ENCODE measurements at places on chromosomes 11 and 22.

DNA sequence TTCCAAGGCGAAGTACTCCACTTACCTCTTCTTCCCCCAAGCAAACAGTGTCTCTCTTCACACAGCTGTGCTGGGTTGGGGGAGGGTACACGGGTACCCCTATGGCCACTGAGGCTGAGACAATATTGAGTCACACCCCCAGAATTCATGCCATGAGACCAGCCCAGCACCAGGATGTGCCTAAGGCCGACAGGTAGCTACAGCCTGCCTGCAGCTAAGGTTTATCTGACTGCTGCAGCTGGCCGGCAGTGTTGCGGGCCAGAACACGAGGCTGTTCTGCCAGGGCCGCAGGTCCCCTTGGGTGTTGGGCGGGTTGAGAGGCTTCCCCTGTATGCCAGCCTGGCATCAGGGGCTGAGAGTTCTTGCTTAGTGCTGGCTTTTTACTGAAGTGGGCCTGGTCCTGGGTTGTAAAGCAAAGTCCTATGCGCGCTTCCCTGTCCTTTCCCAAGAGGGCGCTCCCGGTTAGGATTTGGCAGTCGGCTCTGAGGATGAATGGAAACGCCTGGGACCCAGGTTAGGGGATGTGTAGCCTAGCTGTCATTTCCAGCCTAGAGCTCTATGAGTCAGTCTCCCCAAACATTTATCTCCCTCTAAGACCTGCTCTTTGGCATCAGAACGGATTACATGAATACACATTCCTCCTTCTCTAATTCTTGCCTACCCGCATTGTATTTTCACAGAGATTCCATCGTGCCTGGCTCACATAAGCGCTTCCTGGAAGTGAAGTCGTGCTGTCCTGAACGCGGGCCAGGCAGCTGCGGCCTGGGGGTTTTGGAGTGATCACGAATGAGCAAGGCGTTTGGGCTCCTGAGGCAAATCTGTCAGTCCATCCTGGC lies 7.1 kb downstream of the USP18 start:
- peak; percentile 56 for DNase-seq

DNA sequence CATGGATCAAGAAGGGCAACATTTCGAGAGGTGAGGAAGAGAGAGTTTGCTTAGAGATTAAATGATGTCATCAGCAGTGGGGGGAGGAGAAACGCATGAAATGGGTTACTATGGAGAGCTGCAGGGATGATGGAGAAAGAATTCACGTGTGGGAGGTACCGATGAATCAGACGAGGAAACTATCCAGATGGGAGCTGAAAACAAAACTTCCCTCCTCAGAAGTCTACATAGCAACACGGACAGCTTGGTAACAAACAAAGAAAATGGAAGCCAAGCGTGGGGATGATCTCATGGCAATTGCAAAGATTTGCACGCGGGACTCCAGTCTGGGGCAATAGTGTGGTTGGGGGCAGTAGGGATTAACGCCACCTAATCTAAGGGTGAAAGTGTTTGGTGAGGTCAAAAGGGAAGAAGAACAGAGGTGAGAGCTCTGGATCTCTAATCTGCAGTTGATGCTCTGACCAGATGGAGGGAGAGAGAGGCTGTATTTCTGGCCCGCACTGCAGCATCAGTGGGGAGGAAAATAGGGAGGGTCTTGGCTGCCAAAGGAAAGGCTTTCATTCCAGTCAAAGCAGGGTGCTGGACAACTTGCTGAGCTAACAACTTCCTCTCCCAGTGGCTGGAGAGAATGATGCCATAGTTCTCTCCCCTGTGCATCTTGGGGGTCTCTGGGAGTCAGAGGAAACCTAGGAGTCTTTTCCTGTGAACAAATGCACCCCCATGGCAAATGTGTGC lies 43.4 kb upstream of the CSNK2A3 start:
- no peak for DNase-seq

DNA sequence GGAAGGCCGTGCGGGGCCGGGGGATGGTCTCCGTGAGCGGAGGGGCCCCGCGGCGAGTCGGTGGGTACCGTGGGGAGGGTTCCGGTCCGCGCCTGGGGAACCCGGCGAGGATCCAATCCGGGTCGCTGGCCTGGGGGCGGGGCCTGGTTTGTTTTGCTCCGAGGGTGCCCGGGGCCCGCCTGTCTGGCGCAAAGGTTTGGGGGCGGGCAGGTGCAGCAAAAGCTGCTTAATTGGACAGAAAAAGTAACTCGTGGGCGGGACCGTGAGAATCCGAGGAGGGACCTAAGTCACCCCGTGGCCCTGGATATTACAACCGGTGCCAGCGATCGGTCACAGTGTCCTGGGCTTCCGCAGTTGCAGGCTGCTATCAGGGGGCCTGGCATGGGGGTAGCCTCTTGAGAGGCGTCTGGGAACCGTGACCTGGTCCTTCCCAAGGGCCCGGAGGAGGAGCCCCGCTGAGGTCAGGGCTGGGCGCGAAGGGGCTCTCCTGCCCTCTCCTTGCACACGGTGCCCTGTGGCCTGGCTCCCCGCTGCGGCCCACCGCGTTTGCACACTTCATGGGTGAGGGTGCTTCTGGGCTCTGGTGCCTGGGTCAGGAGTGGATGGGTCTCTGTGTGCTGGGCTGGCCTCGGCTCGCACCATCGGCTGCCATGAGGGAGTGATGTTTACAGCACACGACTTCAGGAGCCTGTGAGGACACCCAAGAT lies 1.4 kb downstream of the PNPLA2 start:
- peak; percentile 94 for DNase-seq

- no peak for DNase-seq
Observed at GRCh38 chr11:13503393-13503792, 7.6 kb upstream of the PTH start.
